ENCODE measurements at places on chromosomes 2 and 18.

GRCh38 chr2:138548796-138549195, 47.2 kb downstream of the SPOPL start:
- DNase-seq: no peak

- DNase-seq: no peak
Observed at GRCh38 chr2:195675783-195676427, 18.9 kb downstream of the SLC39A10 start.

- DNase-seq: no peak
Observed at GRCh38 chr2:14896330-14897030, 264.0 kb downstream of the LRATD1 start.

GRCh38 chr2:132667706-132668105, 2.3 kb downstream of the LYPD1 start:
- no peak for DNase-seq
